ENCODE measurements at places on chromosomes 13 and 19.

GRCh38 chr19:47475465-47475864 is 3.8 kb upstream of the SLC8A2 start:
- DNase-seq = no peak

GRCh38 chr13:43136920-43137575 is 113.7 kb downstream of the DNAJC15 start:
- no peak for DNase-seq

GRCh38 chr13:39363382-39363772 is 239.6 kb downstream of the LHFPL6 start:
- no peak for DNase-seq

DNA sequence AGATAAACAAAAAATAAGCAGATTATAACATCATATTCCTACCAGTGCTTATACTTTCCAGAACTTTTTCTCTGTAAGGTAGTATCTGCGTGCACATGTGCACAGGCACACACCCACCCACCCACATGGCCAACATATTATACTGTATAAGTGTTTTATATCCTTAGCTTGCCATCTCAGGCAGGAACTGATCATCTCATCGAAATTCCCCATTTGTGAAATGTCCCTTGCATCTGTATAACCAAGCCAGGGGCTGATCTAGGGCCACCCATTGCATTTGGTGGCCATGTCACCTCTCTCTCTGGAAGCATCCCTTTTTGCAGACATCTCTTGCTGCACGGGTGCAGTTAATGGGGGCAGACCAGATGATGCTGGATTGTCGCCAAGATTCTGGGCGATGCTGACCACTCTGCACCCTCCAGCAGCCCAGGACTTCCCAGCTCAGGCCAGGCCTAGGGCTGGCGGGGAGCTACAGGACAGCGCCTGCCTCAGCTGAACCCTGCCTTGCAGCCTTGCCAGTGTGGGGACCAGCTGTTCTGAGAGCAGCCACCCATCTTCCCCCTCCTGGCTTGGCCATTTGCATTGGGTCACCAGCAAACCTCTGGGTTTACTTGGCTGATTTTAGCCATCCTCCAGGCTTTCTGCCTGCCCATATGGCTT is 95.9 kb downstream of the SLC7A1 start:
- DNase-seq = no peak

GRCh38 chr19:44499559-44499958 is 763 bp downstream of the ZNF180 start:
- no peak for DNase-seq

GRCh38 chr19:51586103-51586728 is 15.1 kb downstream of the ZNF175 start:
- no peak for DNase-seq

- no peak for DNase-seq
Observed at GRCh38 chr19:3708207-3708931, at the start of gene TJP3. TJP3 (plus strand) TSS chr19:3708384; CDS start chr19:3728433, 20,049 bp downstream.

DNA sequence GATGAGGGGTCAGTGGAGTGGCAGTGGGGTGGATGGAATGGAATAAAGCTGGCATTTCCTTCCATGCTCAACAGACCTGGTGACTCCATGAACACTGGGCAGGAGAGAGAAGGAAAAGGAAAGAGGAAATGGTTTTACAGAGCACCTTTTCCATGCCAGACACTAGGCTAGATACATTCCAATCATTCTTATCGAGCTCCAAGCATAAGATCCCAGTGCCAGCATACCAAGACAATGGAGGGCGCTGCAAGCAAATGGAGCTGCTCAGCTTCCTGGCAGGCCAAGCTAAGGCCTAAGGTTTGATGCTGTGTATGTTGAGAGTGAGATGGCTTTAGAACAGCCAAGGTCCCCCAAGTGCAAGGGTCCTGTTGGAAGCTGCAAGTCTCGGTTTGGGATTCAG is 113.2 kb downstream of the HSPH1 start:
- DNase-seq = no peak

GRCh38 chr19:54938906-54939305 is 8.4 kb downstream of the NLRP7 start:
- DNase-seq = no peak

- no peak for DNase-seq
Observed at GRCh38 chr19:5547881-5548280, 19.9 kb downstream of the TINCR start.

DNA sequence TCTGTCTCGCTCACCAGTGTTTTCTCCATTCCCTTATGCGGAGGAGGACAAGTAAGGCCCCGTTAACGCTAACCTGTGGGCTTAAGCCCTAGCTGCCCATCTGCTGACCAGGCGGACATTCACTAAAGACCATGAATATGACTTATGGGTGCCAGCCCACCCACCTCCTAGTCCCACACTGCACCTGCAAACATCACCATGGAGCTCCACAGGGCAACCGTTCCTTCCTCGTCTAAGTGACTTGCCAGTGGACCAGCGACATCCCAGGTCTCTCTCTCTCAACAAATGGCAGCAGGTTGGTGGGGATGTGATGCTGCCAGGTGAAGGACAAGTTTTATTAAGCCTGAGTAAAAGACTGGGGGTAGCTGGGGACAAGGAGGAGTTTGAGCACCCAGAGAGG is 55.2 kb downstream of the CCDC70 start:
- no peak for DNase-seq

DNA sequence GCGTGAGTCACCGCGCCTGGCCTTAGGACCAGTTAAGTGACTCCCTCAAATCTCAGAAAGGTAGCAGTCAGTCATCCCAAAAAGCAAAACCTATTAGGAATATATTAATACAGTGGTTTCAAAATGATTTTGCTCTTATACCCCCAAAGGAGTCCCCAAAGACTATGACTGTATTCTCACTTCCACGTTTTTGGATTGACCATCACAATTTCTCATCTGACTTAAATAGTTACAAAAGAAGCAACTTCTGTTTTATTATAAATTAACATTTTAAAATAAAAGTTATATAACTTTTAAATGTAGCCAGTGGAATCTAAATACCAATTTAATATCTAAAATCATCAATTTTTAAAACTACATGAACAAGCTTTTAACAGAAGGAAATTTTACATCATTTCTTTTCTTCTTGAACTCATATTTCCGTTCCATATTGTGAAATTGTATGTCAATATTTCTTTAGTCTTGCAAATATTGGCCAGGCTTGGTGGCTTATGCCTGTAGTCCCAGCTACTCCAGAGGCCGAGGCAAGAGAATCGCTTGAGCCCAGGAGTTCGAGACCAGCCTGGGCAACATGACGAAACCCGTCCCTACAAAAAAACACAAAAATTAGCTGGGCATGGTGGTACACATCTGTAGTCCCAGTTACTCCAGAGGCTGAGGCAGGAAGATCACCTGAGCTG is 1.5 kb upstream of the SPART start:
- DNase-seq = no peak

GRCh38 chr19:16400911-16401591 is 70.7 kb downstream of the EPS15L1 start:
- no peak for DNase-seq

- no peak for DNase-seq
Observed at GRCh38 chr13:45333251-45333976, 7.6 kb downstream of the TPT1 start.

GRCh38 chr19:6482343-6482686 is 728 bp upstream of the DENND1C start:
- no peak for DNase-seq

- DNase-seq = no peak
Observed at GRCh38 chr13:110421696-110422385, 114.8 kb downstream of the COL4A2 start.

GRCh38 chr19:40658031-40658430 is 32.4 kb downstream of the NUMBL start:
- DNase-seq = no peak

DNA sequence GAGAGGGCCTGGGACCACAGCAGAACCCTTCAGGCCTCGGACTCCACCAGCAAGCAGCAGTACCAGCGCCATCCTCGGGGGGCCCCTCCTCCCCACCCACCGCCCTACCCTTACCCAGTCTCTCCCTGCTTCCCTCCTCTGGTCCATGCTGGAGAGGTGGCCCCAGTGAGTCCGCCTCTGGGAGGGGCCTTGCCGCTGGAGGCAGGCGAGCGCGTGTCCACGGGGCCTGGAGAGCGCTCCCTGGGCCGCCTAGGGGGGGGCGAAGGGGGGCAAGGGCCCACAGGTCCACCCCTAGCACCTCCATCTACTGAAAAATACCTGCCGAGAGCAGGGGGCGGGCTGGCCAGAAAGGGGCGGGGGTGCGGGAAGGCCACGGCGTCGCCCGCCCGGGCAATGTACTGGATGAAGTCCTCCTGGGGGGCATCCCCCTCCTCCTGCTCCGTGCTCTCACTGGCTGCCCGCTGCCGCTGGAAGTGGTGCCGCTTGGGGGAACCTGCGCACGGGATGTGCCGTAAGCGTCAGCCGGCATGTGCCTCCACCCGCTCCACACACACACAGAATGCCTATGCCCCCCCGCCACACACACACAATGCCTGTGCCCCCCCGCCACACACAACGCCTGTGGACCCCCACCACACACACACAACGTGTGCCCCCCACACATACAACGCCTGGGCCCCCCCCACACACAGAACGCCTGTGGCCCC is 6.9 kb downstream of the CBARP start:
- DNase-seq = no peak

GRCh38 chr13:112249644-112250610 is 126.2 kb upstream of the SPACA7 start:
- DNase-seq = no peak

DNA sequence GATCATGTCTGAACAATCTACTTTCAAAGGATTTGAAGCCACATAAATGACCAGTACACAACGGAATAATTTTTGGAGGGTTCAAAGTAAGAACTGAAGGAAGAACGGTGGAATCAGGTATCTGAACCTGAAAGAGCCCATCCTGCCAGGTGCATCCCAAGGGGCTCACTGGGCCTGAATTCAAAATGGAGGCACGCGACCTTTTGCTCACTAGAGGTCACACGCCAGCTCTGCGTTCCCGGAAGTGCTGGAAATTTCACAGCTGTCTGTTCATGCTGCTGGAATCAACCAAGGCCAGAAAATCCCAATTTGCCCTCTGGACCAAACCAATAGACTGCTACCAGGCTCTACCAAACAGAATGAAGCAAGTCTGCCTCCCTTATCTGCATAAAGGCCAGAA is 4.2 kb upstream of the RASA3 start:
- DNase-seq = no peak

GRCh38 chr19:33492090-33492489 is 29.5 kb downstream of the PEPD start:
- no peak for DNase-seq

Data from stimulated activated CD8-positive, alpha-beta memory T cell treated with anti-CD3 and anti-CD28 coated beads, Interleukin-4, amount 100 ng/mL, for 4 hours (primary cell).